ENCODE measurements at places on chromosomes 1 and 21.

DNA sequence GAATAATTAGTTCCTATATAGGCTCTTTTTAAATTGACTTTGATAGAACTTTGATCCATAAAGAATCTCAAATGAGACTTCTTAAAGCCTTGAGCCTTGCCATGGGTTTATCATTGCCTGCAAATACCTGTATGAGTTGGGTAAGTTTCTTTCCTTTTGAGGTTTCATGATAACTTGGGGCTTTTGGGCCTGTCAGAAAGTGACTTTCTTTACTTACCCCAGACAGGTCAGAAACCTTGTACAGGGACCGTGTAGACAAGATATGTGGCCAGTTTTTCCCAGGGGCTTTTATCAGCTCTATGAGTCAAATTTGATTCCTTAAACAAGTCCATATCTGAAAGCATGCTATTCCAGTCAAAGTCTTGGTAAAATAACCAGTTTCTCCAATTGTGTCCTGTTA is 17.3 kb downstream of the KCTD3 start:
- DNase-seq, result no peak

GRCh38 chr1:18712252-18712600 is 81.6 kb downstream of the PAX7 start:
- no peak for DNase-seq

DNA sequence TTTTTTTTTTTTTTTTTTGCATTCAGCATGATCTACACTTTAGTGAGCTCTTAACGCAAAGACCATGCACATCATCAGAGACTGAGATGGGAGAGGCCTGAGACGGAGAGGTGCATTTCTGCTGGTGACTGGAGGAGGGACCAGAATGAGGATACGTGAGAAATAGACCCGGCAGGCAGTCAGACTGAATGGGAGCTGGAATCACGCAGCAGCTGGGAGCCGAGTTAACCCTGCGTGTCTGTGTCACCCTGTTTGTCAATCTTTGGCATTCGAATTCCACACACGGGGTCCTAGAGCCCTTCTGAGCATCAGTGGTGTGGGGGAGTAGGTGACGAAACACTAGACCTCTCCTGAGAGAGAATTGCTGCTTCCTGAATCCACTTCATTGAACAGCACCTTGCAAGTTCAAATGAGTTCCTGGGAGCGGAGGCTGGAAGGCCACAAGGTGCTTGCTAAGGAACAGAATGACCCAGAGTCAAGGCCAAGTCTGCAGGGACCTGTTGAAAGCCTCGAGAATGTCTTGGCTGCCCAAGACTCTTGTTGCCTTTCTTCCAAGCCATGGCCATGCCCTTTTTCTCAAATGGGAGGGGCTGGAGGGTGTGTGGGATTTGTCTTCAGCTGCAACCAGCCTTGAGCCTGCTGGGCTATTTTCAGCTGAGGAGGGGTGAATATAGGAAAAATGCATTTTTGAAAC is 123.3 kb downstream of the CNIH3 start:
- DNase-seq, result no peak

GRCh38 chr1:198892065-198892464 is 253.2 kb downstream of the PTPRC start:
- DNase-seq, result no peak

- DNase-seq, result no peak
Measured at GRCh38 chr1:218659911-218660677, 315.0 kb downstream of the TGFB2 start.

GRCh38 chr21:42306366-42307035 is 8.7 kb downstream of the TFF3 start:
- peak; percentile 41 for DNase-seq

GRCh38 chr21:38300141-38300578 is 43.4 kb downstream of the KCNJ15 start:
- DNase-seq, result no peak

DNA sequence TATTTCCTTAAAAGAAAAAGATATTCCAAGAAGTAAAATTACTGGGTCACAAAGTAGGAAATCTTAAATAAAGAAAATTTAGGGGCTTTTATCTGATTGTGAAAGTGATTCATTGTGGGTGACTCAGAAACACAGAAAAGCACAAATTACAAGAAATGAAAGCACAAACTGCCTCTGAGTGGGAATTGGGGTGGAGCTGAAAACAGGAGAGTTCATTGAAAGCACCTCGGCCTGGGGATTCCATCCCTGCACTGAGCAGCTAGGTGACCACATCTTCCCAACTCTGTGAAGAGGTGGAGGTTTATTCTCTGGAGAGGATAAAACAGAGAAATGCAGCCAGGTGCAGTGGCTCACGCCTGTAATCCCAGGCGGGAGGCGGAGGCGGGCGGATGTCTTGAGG is 7.4 kb downstream of the GJA4 start:
- no peak for DNase-seq

DNA sequence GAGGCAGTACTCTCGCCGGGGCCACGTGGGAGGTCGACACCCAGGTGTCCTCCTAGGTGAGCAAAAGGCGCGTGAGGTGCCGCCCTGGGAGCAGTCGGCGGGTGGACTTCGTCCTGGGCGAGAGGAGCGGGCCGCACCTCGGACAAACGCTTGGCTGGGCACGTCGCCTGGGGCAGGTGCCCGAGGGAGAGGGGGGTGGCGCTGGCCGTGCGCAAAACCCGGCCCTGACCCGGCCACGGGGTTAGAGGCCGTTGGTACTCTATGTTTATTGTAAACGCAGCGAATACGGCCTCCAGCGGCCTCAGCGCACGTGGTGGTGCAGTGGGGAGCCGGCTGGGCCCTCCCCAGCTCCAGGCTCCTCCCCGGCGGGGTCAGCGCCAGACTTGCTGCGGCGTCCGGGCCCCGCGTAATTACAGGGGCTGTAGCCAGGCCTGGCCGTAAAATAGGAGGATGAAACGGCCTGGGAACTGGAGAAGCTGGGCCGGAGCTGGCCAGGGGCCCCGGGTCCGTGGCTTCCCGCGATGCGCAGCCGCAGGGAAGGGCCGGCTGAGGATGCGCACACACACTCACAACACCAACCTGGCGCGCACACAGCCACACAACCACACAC is 1.6 kb upstream of the EFNA1 start:
- no peak for DNase-seq

GRCh38 chr1:208329300-208329699 is 85.1 kb upstream of the PLXNA2 start:
- DNase-seq, result no peak

- DNase-seq, result no peak
Measured at GRCh38 chr1:85134583-85135391, 66.0 kb downstream of the SYDE2 start.

- DNase-seq, result no peak
Measured at GRCh38 chr1:39110325-39110851, 84.2 kb downstream of the NDUFS5 start.
